ENCODE measurements at places on chromosomes 2 and 18. TPM values are rescaled to one million over a fixed set of nuclear protein-coding genes. Genes with fewer than 3 reads are reported as not detected.

The EFR3B gene
- total RNA-seq = 0.39 TPM

The GPR45 gene
- total RNA-seq = 0.29 TPM

The PMAIP1 gene
- 24.2 TPM for total RNA-seq

The GATA6 gene
- 3.5 TPM for total RNA-seq

The RND3 gene
- total RNA-seq = 178 TPM

The VWA3B gene
- total RNA-seq = not detected

The GCG gene
- not detected for total RNA-seq

The COA5 gene
- 36.4 TPM for total RNA-seq

The GNLY gene
- not detected for total RNA-seq

The REEP1 gene
- total RNA-seq = 0.78 TPM

The C18orf32 gene
- total RNA-seq = 49.3 TPM

The ARHGAP25 gene
- not detected for total RNA-seq

The CFAP53 gene
- 0.08 TPM for total RNA-seq

The REG3A gene
- total RNA-seq = not detected

The ZNF396 gene
- total RNA-seq = 0.79 TPM

The CCDC195 gene
- not detected for total RNA-seq

The LBX2 gene
- total RNA-seq = 1.6 TPM

The POTEC gene
- total RNA-seq = not detected

The CLHC1 gene
- 6.6 TPM for total RNA-seq

The WBP1 gene
- 39.6 TPM for total RNA-seq

The POMC gene
- not detected for total RNA-seq

The GPD2 gene
- total RNA-seq = 218 TPM

The IL36G gene
- total RNA-seq = not detected

The ADAM23 gene
- 0.03 TPM for total RNA-seq

The DDX18 gene
- 63.8 TPM for total RNA-seq

The DHX57 gene
- 24.5 TPM for total RNA-seq

The POTEJ gene
- total RNA-seq = not detected

The UBE2E3 gene
- 208 TPM for total RNA-seq

The THSD7B gene
- total RNA-seq = 0.16 TPM

The GALR1 gene
- not detected for total RNA-seq

The IL36RN gene
- total RNA-seq = not detected

The AP1S3 gene
- 6.4 TPM for total RNA-seq

The SPC25 gene
- 64.8 TPM for total RNA-seq

The COL4A3 gene
- not detected for total RNA-seq

The PLCD4 gene
- not detected for total RNA-seq

The SLC23A3 gene
- not detected for total RNA-seq

The NDUFAF7 gene
- 16.6 TPM for total RNA-seq

The TMBIM1 gene
- total RNA-seq = 86.5 TPM

The CPSF3 gene
- total RNA-seq = 120 TPM

The C18orf54 gene
- 10.2 TPM for total RNA-seq

The PECR gene
- 24.7 TPM for total RNA-seq

The B3GNT2 gene
- 14.0 TPM for total RNA-seq

The DSG2 gene
- 65.5 TPM for total RNA-seq

The VIT gene
- 0.31 TPM for total RNA-seq

The POTEI gene
- total RNA-seq = not detected
